ENCODE measurements at places on chromosomes 5 and 9. TPM values are rescaled to one million over a fixed set of nuclear protein-coding genes. Genes with fewer than 3 reads are reported as not detected.

Gene TMED9
- 175 TPM for total RNA-seq

Gene RFESD
- 0.21 TPM for total RNA-seq

Gene ADAMTS19
- total RNA-seq = 0.75 TPM

Gene CYFIP2
- 99.9 TPM for total RNA-seq

Gene MEF2C
- 4.8 TPM for total RNA-seq

Gene GPR107
- total RNA-seq = 33.5 TPM

Gene CATSPER3
- 0.13 TPM for total RNA-seq

Gene SCGB3A1
- total RNA-seq = 3.7 TPM

Gene LRRC19
- total RNA-seq = not detected

Gene SPATA31E1
- not detected for total RNA-seq

Gene SLCO6A1
- not detected for total RNA-seq

Gene IL17B
- not detected for total RNA-seq

Gene CCNI2
- total RNA-seq = 1.6 TPM

Gene HMHB1
- not detected for total RNA-seq

Gene FBLL1
- 0.84 TPM for total RNA-seq

Gene MACIR
- 8.4 TPM for total RNA-seq

Gene BARX1
- total RNA-seq = not detected

Gene TAF11L10
- not detected for total RNA-seq

Gene HAUS6
- 18.0 TPM for total RNA-seq

Gene EQTN
- total RNA-seq = not detected

All from kidney epithelial cell (primary cell).